LHCN-M2 (cell line): ENCODE measurements at places on chromosomes 3 and 15. TPM values are rescaled to one million over a fixed set of nuclear protein-coding genes. Genes with fewer than 3 reads are reported as not detected.

The SRGAP3 gene
- 0.86 and 1.5 TPM in 2 replicates for total RNA-seq

The TMEM62 gene
- 5.2 and 5.7 TPM in 2 replicates for total RNA-seq

The OIP5 gene
- 17.3 and 19.5 TPM in 2 replicates for total RNA-seq

The ERICH6 gene
- 0.11 and 0.38 TPM in 2 replicates for total RNA-seq

The GOLGA6A gene
- not detected in 2 replicates for total RNA-seq

The ANKUB1 gene
- 0.06 TPM in 1 of 2 replicates, not detected in the other for total RNA-seq

The EEFSEC gene
- total RNA-seq, result 6.7 and 7.9 TPM in 2 replicates

The AADAC gene
- total RNA-seq, result not detected in 2 replicates

The STRA6 gene
- total RNA-seq, result 0.06 TPM in 1 of 2 replicates, not detected in the other

The SLC2A2 gene
- not detected in 2 replicates for total RNA-seq

The KNG1 gene
- not detected in 2 replicates for total RNA-seq

The ABCF3 gene
- total RNA-seq, result 34.8 and 45.4 TPM in 2 replicates

The USP8 gene
- 47.9 and 62.6 TPM in 2 replicates for total RNA-seq

The DNAH12 gene
- total RNA-seq, result 0.77 and 1.6 TPM in 2 replicates

The SORD gene
- 44.3 and 67.6 TPM in 2 replicates for total RNA-seq

The P2RY12 gene
- total RNA-seq, result not detected in 2 replicates

The ZIC1 gene
- 19.9 and 29.3 TPM in 2 replicates for total RNA-seq

The SCG3 gene
- total RNA-seq, result not detected in 2 replicates

The SAMD7 gene
- total RNA-seq, result not detected in 2 replicates
